Hematopoietic multipotent progenitor cell (in vitro differentiated cells): ENCODE measurements at places on chromosomes 2 and 18.

DNA sequence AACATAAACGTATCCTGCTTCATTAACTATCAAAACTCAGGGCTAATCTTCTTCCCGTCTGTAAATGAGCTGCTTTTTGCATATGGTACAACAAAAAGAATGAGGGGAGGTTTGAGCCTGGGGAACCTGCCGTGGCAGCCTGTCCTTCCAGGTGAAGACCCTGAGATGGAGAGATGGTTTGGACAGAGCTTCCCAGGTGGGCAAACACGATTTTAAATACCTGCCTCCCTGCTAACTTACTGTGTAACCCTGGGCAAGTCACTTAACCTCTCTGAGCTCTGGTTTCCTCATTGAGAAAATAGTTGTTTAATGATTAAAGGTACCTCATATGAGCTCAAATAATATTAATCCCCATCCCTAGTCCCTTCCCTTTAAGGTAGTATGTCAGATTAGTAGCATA lies 9.0 kb downstream of the EMX1 start:
- no peak for DNase-seq

DNA sequence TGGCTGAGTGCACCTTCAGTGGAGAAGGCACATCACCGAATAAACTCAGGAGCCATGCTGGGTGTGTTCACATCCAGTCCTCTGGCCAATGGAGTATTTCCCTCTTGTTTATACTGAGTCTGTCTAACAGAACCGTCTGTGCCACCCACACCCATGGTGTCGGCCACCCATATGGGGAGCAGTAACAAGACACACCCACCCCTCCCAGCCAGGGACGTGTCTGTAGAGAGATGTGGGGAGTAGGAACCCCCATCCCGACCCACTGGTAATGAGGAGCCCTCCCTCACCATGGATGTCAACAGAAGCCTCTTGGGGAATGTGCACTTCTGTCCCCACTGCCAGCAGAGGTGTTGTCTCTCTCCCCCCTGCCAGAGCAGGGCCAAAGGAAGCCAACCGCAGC lies 37.1 kb downstream of the KCNG2 start:
- no peak for DNase-seq

DNA sequence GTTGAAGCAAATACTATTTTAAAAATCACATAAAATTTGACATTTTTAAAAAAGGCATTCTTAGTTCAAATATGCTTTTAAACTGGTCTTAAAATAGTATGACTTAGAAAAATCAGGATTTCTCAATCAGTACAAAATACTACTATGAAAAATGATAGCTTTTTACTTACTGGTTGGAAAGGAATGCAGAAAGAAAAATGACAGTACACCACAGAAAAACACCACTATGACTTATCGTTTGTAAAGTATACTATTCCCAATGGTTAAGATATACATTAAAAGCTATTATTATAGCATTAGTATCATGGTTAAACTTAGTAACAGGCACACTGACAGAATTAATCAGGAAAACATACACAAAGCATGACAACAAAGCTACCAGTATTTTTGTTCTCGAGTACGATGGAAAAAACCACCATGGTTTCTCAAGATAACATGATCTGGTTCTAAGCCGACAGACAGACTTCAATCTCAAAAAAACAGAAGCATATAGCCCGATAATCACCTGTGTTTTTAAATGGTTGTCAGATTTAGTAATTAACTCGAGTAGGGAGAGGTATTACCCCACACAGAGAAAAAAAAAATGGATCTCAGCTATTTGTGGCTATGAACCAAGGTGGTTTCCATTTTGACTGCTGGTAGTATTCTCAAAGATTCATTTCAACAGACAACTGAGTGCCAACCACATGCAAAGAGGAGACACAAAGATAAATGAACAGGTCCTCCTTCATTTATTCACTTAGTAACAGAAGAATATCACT lies 39.1 kb downstream of the CUL3 start:
- no peak for DNase-seq

GRCh38 chr2:25308599-25308998 lies 33.1 kb downstream of the DNMT3A start:
- DNase-seq = no peak

GRCh38 chr18:44899832-44900231 lies 219.1 kb downstream of the SETBP1 start:
- no peak for DNase-seq

GRCh38 chr18:71630696-71631095 lies 913.4 kb downstream of the CBLN2 start:
- DNase-seq = no peak

DNA sequence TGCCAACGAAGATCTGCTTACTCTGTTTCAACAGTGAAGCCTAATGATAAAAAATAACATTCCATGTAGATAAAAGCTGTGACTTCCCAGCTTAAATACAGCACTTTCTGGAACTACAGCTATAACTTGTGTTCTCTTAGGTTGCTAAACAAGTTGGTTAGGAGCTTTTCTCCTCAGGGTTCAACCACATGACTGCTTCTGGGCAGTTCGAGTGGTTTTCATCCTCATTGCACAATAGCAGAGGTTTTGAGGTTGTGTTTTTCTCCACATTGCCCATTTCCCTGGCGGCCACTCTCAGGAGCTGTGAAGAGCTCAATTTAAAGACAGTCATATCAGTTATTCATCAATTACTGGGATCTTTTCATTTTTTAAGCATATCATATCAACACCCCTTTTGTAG lies 102.2 kb upstream of the CYP1B1 start:
- no peak for DNase-seq

GRCh38 chr2:4673025-4673489 lies 969.7 kb downstream of the DCDC2C start:
- peak; percentile 9 for DNase-seq

DNA sequence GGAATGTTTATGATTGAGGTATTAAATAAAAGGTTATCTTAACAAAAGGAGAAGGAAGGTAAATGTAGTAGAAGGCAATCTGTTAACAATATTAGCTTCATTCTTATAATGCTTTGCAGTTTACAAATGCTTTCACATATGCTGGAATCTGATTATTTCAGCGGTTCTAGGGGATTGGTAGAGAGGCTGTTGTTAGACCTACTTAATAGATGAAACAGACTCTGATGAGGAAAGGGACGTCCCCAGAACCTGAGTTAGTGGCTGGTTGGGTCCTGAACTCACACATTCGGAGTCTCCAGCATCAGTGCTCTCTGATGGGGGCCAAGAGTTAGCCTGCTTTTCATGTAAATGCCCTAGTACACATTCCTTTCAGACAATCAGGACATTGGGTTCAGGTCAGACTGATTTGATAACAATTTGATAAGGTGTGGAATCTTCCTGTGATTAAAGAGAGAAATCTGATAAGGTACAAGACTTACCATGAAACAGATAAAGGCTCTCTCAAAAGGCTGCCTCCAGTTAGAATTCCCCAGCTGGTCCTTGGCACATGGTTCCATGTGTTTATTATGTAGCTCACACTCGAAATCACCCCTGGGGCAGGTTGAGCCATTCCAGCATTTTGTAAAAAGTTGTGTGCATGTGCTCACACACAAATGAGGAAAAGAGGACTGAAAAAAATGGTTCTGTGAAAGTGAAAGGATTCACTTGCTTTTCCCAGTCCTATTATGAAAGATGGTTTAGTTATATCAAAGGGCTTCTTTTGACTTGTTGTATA lies 103.1 kb downstream of the GPD2 start:
- no peak for DNase-seq

DNA sequence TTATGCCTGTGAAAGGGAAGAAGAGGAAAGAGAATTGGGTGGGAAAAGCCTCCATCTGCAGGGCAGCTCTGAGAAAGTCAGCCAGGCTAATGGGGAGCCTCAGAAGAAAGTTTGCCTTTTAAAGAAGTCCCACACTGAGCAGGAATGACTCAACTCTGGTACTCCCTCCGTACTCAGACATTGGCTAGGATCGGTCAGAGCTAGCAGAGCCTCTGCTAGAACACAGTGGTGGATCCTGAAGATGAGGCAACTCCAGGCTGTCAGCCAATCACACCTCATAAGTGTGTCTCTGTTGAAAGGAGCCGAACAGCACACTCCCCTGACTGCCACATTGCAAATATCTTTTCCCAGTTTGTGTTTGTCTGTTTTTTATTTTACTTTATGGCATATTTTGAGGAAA lies 96.9 kb downstream of the HNRNPLL start:
- no peak for DNase-seq

- no peak for DNase-seq
Measured at GRCh38 chr2:119430023-119430498, 1.6 kb upstream of the TMEM37 start.

DNA sequence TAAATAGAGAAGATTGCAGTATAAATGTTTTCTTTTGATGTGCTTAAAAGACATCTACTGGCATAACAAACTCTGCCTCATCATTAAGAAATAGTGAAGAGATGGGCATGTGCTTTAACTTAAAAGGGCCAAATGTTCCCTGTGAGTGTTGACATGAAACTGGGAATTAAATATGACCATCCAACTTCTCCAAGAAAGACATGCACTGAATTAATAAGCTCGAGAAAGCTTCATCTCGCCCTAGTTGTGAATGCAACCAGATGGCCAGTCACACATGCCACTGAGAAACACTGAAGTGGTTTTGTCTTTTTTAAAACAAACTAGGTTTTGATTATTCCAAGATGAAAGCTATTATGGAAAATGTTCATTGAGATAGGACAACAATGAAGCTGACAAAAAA lies 479.2 kb downstream of the RIT2 start:
- no peak for DNase-seq

DNA sequence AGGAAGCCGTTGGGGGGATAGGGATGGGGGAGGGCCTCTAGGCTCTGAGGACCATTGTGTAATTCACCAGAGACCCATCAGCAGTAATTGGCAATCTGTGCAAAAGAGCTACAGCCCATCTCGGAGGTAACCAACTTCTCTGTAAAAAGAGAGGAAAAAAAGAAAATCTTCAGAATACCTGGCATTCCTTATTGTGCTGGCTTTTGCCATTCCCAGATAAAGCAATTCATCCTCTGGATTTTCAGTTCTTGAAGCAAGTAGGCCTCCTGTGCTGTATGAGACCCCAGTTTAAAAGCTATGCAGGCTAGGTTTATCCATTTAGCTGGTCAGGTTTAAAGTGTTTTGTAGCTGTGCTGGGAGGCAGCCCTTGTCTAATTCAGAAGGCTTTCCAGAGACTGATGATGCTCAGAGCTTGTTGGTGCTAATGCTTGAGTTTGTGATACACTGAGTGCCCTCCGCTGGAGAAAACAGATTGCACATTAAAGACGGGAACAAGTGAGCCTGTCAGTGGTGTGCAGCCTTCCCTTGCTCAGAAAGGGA lies at the start of gene LRRTM4:
TSS of gene LRRTM4 (minus strand) at position 446 of the 540 bp plus-strand sequence.
- no peak for DNase-seq

DNA sequence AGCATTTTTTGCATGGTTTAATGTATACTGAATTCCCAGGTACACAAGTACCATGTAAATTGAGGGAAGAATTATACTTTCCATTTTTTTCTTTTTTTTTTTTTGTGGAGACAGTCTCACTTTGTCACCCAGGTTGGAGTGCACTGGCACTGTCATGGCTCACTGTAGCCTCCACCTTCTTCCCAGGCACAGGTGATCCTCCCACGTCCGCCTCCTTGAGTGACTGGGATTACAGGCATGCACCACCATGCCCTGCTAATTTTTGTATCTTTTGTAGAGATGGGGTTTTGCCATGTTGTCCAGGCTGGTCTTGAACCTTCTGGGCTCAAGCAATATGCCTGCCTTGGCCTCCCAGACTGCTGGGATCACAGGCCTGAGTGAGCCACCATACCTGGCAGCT lies 3.8 kb downstream of the HSPE1 start:
- no peak for DNase-seq

GRCh38 chr2:204972606-204973336 lies 427.5 kb downstream of the PARD3B start:
- DNase-seq = no peak

GRCh38 chr2:144524118-144525009 lies 4.4 kb upstream of the ZEB2 start:
- DNase-seq = no peak

GRCh38 chr2:234502285-234502918 lies 5.5 kb upstream of the ARL4C start:
- DNase-seq = no peak

DNA sequence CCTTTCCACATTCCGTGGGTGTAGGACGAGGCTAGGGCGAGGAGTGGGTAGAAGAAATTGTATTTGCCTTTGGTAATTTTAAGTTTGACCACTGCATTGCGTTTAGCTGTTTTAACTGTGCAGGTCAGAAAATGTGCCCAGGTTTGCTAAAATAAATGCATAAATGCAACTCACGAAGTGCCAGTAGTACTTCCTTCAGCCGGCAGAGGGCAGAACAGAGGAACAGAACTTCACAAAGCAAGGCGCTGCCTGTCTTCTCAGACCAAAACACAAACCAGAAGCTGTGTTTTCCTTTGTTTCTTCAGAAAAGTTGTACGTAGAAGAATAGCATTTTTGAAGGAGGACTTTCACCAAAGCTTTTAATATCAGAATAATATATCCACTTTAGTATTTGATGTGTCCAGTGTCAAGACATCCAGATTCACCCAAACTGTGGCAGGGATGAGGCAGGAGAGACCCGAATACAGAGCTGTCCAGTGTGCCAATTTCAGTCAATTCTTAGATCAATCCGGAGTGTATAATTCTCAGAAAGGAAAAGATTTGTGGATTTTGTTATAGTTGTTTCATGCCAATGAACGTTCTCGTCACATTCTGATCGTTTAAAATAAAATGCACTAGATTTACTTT lies 348.6 kb downstream of the DLGAP1 start:
- peak; percentile 3 for DNase-seq

- no peak for DNase-seq
Measured at GRCh38 chr2:70888366-70888922, 47.3 kb upstream of the ATP6V1B1 start.

DNA sequence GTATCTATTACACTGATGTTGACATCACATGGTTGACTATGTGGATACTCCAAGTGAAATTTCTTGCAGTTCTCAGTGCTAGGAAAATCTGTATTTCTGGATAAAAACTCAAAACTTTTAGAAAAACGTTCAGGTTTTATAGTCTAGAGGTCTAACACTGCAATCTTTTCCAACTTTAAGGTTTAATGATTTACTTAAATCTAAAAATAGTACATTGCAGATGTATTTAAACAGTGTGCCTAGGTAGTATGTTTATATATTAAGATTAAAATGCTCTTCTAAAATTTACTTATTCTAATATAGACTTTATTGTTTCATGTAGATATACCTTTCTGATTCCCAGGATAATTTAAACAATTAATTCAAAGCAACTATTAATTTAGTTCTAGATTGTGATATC lies 98.3 kb downstream of the SH3YL1 start:
- DNase-seq = no peak

GRCh38 chr2:73072416-73072815 lies 904 bp upstream of the SFXN5 start:
- no peak for DNase-seq

- DNase-seq = no peak
Measured at GRCh38 chr2:33131111-33131510, 184.4 kb downstream of the LTBP1 start.

- DNase-seq = no peak
Measured at GRCh38 chr2:70443078-70443465, 110.6 kb downstream of the TGFA start.

- DNase-seq = no peak
Measured at GRCh38 chr2:25420820-25421237, 79.1 kb upstream of the DNMT3A start.
